ENCODE measurements at places on chromosomes 5 and 9.

DNA sequence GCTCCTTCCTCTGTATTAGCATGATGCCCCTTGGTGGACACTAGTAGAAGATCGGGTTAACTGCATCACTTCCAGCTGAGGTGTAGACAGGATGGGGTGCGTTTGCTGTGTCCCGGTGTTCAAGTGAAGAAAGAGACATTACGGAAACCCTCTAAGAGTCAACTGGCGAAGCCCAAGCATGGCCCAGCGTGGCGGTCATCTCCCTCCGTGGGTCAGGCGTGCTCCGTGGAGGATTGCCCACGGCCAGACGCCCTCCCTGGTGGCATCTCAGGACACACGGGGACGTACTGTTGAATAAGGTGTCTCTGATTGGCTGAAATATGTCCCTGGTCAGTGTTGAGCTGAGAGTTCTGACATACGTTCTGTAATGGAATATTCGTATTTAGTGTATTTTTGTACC lies 119.5 kb upstream of the CACNA1B start:
- no peak for DNase-seq

- DNase-seq, result no peak
Measured at GRCh38 chr5:94192658-94193391, 425.6 kb downstream of the KIAA0825 start.

GRCh38 chr5:179161901-179162300 lies 101.7 kb downstream of the ZNF354C start:
- DNase-seq, result no peak

DNA sequence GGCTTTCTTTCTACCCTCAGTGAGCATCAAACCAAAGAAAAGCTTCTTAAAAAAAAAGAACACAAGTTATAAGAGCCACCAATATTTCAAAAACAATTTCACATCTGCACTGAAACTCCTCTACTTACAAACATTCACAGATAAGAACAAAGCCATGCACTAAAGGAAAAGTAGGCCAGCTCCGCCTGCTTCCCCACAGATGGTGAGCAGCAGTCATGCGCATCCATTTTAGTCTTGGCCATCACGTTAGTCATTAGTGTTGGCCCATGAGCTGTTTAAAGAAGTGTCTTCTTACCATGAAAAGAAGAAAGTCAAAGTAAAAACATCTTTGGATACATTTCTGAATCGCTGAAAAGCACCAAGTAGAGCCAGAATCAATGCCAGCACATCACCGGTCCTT lies 40.0 kb upstream of the SMIM23 start:
- no peak for DNase-seq
